Thoracic aorta (tissue), 2 donors: ENCODE measurements at places on chromosomes 6 and 20. TPM values are rescaled to one million over a fixed set of nuclear protein-coding genes. Genes with fewer than 3 reads are reported as not detected.

CLPSL1 gene
- not detected for total RNA-seq

C6orf163 gene
- total RNA-seq, result 4.7 TPM

GRCh38 chr6:35406711-35407485, 45.2 kb upstream of the FANCE start:
- DNase-seq, result no peak

DNA sequence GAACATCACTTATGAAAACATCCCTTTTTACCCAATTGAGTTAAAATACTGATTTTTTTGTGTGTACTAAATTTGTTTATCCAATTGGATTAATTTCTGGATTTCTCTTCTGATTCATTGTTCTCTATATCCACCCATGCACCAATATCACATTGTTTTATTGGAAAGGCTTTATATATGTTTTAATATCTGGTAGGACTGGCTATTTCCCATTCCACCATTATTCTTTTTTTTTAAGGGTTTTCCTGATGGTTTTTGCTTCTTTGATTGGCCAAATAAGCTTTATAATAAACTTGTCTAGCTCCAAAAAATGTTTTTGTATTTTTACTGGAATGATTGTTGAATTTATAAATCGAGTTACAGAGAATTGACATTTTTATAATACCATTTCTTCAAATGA, 59.4 kb upstream of the DOK5 start:
- no peak for DNase-seq

- no peak for DNase-seq
Observed at GRCh38 chr6:29619578-29620160, 13.3 kb downstream of the GABBR1 start.

DNA sequence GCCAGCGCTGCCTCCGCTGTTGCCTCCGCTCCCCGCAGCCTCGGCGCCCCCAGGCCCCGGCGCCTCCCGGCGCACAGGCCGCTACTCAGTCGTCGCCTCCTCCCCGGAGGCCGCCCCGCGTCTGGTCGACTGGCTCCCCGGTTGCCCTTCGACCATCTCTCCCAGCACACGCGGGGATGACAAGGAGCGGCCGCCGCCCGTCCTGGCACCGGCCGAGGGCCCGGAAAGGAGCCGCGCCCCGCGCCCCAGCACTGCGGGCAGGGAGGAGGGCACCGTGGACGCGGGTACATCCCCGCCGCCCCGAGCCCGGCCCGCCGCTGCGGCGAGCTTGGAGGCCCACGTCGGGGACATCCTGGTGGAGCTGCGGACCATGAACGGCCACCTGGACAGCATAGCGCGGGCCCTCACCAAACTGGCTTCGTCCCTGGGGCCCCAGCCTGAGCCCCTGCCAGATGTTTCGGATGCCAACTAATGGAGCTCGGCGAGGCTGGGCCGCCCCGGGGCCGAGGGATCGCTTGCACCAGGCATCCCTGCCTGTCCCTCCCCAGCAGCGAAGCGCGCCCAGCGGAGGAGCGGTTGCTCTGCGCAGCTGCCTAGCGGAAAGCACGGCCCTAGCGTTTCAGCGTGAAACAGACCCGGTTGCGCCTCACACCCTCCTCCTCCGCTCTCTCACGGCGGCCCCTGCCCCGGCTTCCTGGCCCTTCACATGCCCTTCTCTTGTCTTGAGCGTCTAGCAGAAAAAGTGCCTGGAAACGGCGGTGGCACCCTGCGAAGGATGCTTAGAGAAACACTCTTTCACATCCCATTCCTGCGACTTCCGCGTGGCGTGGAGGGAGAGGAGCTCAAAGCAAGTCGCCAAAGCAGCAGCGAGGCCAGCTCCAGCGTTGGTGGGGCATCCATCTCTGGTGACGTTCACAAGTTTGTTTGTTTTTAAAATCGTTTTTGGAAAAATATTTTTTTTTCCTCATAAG, 285.8 kb upstream of the SUPT3H start:
- DNase-seq, result no peak

- DNase-seq, result no peak
Observed at GRCh38 chr20:44884907-44885391, 556 bp upstream of the YWHAB start.

DNA sequence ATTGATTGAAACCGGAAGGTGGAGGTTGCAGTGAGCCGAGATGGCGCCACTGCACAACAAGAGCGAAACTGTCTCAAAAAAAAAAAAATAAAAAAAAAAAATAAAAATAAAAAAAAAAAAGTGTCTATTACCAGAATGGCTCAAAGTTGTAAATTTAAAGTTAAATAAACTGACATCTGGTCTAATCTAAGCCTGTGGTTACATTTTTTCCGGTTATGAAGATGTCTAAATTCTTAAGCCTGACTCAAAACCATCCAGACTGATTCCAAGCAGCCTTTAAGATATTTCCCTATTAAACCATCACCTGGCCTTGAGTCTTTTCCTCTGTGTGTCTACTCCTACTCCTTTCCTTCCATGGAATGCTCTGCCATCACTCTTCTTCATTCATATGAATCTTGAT, 371.7 kb upstream of the RUNX2 start:
- DNase-seq, result no peak
